ENCODE measurements at places on chromosomes 16 and 17.

DNA sequence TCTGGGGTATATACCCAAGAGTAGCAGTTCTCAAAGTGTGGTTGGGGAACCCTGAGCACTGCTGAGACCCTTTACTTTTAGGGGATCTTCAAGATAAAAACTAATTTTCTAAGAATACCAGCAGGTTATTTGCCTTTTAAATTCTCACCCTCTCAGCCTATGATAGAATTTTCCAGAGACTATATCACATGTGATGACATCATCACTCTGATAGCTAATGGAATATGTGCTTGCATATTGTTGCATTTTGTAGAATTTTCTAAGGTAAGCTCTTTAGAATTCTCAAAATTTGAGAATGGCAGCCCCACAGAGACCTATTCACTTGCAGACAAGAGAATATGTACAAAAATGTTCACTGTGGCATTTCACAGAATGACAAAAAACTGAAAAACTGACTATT, 181.1 kb downstream of the MYO1D start:
- DNase-seq, result no peak

DNA sequence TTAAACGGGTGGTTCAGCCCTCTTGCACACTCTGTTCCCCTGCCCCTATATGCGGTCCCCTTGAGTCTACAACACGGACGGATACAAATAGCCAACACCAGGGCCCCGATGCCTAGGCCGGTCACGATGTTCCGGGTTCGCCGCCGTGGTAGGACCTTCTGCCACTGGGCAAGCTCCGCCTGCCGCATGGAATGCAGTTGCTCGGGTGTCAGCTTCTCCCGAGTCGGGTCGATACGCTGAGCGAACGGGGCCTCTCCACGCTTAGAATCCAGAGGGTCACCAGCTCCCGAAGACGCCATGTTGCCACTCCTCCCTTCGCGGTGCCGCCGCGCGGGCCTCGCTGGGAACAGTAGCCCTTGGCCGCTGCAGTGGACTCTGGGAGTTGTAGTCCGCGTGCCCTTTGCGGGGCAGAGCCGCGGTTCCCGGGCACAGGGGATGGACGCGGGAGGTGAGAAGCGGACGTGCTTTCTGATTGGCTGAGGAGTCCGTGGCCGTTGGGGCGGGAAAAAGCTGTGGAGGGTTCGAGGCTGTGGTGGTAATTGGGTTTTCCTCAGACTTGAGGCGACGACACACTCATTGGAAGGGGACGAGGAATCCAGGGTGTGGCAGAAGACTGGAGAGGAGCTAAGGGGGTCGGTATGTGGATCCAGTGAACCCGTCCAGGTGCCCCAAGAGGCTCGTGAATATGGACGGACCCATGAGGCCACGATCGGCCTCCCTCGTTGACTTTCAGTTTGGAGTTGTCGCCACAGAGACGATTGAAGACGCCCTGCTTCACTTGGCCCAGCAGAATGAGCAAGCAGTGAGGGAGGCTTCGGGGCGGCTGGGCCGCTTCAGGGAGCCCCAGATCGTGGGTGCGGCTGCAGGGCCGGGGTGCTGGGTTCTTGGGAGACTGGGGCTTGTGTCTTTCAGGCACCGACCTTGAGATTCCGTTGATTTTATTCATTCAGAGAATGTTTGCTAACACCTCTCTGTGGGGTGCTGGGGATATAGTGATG, at the start of the genes CNTD1 and COA3:
Gene CNTD1 (plus strand): TSS at position 479 of the 998 bp plus-strand sequence. CDS start 207 bp downstream, at position 686.
Gene COA3 (minus strand): TSS at position 322 of the 998 bp plus-strand sequence. CDS start 23 bp downstream, at position 299.
- DNase-seq, result peak; percentile 76

DNA sequence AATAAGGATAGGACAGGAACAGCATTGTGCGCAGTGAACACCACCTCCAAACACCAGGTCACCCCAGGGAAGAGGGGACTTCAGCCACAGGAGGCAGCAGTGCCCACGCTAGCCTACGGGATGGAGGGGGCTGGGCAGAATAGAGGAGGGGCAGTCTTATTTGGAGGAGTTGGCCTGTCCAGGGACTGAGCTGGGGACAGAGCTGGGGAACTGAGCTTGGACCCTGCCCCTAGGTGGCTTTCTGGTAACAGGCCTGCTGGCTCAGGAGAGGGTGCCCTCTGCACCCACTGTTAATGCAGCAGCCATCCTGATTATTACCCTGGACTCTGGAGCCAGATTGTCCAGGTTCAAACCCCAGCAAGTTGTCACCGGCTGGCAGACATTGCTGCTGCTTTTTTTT, 9.3 kb downstream of the CCDC102A start:
- no peak for DNase-seq

DNA sequence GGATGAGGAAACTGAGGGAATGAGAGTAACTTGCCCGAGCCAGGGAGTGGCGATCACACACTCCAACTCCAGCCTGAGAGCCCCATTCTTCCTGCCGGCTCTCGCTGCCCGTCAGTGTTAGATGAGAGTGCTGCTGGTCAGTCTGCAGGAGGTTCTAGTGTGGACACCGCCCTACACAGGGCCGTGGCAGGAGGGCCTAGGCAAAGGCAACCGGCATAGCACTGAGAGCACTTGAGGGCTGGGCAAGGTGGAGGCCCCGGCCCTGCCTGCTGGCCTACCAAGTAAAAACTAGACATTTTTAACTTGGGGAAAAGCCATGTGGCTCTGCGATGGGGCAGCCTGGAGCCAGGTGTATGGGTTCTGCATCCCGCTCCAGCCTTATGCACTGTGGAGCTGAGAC, 354.8 kb downstream of the SEC14L1 start:
- DNase-seq, result peak; percentile 19

DNA sequence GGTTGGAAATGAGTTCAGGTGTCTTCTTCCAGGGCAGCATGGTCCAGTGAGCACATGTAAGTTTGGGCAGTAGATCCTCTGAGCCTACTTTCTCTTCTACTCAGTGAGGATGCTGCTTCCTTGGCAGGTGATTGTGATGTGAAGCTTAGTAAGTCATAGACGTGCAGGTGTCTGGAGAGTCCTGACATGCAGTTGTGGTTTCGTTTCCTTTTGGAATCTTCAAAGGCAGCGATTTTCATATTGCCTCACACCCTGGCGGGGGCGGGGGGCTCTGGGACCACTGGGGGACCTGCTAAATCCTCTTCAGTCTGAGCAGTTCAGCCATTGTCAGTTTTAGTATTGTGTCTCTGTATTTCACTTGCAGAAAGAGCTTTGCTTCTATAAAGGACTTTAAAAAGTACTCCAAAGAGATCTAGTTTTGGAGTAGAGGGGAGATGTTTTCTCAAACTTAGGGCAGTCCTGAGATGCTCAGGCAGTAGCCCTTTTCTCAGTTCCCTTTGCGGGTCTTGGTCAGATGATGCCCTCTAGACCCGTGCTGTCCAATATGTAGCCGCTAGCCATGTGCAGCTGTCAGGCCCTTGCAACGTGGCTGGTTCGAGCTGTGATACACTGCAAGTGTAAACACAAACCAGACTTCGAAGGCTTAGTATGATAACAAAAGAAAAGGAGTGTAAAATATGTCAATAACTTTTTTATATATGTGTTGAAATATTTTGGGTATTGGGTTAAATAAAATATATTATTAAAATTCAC, 4.0 kb upstream of the CDK5R1 start:
- DNase-seq, result no peak

DNA sequence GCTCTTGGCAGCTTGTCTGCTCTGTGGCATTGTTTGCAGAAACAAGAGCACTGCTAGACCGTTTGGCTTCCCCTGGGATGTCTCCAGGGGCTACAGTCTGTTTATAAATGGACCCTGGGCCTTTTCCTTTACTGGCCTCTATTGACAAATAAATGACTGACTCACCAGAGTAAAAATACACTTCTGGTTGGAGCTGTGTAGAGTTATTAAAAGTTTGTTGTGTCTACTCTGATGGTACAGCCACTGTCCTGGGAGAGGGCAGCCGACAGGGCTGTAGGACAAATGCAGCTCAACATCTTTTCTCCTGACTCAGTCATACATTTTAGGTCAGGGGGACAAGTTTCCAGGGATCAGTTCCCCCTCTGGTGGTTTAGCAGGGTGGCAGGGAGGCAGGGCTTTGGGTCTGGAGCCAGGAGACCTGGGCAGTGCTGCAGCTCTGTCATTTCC, 30.0 kb downstream of the FOXL1 start:
- DNase-seq, result no peak

- no peak for DNase-seq
Measured at GRCh38 chr17:31967648-31968047, 30.8 kb downstream of the SUZ12 start.

- DNase-seq, result no peak
Measured at GRCh38 chr17:55873017-55873758, 122.3 kb downstream of the PCTP start.

DNA sequence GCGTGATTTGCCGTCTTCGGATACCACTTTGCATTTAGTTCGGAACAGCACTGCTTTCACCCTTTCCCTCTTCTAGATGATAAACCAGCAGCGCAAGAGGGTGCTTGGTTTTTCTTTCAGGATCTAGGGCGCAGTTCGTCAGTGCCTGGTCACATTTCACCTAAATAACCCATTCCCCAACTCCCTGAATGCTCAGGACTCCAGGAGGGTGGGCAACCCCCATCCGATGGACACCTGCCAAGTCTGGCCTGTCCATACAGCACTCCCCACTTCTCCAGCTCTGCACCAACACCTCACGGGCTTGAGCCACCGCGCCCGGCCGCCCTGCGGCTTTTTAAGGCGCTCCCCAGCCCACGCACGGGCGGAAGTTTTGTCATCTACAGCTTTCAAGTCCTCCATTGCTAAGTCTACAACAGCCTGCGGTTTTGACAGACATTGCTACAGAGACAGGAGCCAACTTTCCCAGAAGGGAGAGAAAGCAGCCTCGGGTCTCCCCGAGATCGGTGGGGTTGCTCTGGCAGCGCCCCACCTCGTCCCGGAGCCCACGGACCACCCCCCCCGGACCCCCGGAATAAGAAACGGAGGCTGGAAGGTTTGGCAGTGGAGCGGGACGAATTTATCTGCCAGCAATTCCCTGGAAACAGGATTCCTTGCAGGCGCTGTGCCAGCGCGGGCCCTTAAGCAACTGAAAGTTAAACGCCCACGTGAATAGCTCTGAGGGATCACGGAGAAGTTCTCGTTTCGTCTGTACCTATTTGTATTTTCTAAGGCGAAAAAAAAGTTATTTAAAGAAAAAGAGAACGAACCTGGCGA, 38.6 kb upstream of the SLFN13 start:
- DNase-seq, result peak; percentile 77

DNA sequence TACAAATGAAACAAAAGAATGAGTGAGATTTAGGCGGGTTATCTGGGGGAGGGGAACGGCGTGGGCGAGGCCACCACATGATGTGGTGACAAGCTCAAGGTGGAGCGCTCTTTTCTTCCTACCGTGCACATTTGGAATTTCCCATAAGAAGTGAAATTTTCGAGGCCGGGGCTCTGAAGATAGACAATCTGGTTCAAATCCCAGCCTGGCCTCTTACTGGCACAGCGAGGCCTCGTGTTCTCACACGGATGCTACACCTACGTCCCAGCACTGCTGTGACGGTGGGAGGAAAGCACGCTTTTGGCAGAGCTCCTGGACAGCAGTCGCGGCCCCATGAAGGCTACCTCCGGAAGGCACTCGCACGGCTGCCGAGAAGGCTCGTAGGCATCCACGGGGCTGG, 25.2 kb downstream of the ZDHHC7 start:
- DNase-seq, result no peak

DNA sequence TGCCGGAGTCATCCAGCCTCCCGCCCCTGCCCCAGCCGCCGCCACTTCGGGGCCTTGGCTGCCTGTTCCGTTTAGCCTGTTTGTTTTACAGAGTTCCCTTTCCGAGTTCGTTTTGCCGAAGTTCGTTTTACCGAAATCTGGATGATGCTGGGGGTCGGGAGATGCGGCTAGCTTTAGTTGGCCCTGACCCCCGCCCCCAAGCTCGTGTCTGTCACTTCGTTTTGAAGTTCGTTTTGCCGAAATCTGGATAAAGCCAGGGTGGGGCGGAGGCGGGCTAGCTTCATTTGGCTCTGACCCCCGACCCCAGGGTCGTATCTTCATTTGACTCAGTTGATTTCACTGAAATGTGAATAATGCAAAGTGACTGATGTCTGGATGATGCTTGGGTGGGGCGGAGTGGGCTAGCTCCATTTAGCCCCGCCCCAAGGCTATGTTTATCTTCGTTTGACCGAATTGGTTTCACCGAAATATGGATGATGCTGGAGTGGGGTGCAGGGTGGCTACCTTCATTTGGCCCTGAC, 591 bp downstream of the PSMD7 start:
- no peak for DNase-seq

DNA sequence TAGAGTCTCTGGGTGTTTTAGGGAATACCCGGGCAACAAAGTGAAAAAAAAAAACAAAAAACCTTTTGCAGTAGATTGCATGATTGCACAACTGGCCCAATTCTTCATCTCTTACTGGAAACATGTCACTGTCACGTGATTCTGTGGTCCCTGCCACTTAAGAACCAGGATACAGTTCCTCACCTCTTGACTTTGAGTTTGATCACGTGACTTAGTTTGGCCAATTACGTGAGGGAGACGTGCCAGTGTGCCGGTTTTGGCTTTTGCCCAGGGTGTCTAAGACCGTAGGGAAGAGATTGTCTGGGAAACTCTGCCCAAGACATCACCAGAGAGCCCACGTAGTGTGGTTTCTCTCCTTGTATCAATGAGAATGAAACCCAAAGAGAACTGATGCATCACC, 88.7 kb downstream of the GRIN2A start:
- DNase-seq, result no peak

Data from activated T-cell treated with anti-CD3 and anti-CD28 coated beads, Interleukin-2, amount 50 U/mL, for 1 hour (primary cell).